Neuronal stem cell (in vitro differentiated cells): ENCODE measurements at places on chromosomes 4 and X.

DNA sequence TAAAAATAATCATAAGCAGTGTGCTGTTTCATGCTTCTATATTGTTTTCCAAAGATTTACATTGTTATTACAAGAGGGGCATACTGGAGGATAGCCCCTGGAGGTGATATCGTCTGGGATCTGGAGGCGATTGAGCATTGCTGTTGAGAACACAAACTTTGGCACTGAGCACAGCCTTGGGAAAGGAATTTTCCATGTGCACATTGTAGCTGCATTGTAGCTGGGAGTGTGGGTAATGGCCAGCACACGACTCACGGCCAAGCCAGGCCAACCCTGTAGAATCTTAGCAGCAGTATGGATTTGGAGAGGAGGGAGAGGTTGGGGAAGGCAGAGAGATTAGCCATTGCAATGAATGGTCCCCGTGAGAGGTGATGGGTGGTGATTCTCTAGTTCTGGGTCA is 121.9 kb downstream of the SMIM20 start:
- no peak for DNase-seq

- no peak for DNase-seq
Observed at GRCh38 chr4:148790691-148791090, 348.5 kb upstream of the NR3C2 start.

GRCh38 chr4:38717604-38718003 is 53.6 kb downstream of the KLF3 start:
- no peak for DNase-seq

DNA sequence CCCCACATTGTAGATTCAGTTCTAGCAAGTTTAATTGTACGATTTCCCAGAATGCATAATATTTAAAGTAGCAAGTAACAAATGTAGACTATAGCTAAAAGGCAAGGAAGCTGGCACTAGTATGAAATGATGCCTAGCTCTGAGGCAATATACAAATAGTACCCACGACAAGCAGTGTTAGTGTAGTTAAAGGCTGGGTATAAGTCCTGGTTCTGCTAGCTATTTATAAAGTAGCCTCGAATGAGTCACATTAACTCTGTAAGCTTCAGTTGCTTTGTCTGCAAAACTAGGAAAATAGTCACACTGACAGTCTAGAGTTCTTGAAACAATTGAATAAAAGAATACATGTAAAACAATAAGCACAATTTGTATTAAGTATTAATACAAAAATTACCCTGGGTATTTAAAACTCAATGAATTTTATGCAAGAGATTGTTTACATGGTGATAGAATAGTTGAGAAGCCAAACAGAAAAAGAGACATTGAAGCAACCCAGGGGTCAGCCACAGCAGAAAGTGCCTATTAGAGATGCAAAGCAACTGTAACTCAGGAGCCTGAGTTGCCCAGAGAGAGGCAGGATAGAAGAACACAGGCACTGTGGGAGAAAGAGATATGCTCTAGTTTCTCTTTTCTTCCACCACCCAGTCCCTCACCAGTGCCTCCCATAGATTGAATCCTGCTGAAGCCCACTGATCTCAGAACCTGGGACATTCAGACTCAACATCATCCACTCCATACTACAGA is 949.0 kb downstream of the C4orf33 start:
- DNase-seq, result no peak

GRCh38 chr4:68410643-68411042 is 36.6 kb upstream of the TMPRSS11E start:
- DNase-seq, result no peak

- DNase-seq, result no peak
Observed at GRCh38 chr4:75254745-75255144, 259.5 kb downstream of the RCHY1 start.

DNA sequence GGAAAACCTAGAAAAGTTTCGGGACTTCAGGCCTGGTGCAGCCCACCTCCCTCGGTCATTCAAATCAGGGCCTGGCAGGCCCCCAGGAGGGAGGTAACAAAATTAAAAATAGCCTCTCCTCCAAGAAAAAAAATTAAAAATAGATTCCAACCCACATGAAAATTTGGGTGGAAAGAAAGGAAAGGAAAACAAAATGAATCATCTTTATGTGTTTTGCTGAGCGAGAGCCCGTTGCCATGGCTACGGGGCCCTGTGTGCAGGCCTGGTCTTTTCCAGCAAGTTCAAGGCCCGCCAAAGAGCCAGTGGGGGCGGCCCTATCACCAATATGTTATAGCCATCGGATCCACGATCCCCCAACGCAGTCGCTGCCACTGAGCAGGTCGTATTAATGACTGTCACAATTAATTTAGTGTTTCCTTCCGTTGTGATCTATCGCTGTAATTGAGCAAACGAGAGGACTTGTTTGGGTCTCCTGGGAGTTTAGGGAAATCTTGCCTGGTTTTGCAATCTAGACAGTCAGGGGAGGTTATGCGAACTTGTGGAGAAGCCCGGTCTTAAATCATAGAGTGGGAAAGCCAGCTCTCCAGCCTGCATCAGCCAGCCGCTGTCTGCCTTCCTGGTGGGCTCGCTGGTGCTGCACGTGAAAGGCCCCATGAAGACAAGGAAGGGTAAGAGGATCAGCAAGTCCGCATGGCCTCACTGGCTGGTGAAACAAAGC is 452.4 kb downstream of the BCOR start:
- no peak for DNase-seq

DNA sequence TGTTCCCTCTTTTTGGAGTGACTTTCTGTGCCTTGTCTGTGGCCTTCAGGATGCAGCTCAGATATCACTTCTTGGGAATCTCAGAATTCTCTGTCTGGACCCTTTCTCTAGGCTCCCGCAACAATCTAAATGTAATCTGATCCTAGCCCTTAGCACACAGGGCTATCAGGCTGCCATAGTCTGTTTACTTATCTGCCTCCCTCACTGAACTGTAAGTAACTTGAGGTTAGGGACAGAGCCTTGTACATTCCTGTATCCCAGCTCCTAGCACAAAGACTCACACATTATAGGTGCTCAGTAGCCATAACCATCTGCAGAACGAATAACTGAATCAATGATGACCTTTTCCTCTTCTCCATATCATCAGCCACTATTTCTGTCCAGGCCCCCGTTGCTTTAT is 69.5 kb downstream of the RTL9 start:
- no peak for DNase-seq

DNA sequence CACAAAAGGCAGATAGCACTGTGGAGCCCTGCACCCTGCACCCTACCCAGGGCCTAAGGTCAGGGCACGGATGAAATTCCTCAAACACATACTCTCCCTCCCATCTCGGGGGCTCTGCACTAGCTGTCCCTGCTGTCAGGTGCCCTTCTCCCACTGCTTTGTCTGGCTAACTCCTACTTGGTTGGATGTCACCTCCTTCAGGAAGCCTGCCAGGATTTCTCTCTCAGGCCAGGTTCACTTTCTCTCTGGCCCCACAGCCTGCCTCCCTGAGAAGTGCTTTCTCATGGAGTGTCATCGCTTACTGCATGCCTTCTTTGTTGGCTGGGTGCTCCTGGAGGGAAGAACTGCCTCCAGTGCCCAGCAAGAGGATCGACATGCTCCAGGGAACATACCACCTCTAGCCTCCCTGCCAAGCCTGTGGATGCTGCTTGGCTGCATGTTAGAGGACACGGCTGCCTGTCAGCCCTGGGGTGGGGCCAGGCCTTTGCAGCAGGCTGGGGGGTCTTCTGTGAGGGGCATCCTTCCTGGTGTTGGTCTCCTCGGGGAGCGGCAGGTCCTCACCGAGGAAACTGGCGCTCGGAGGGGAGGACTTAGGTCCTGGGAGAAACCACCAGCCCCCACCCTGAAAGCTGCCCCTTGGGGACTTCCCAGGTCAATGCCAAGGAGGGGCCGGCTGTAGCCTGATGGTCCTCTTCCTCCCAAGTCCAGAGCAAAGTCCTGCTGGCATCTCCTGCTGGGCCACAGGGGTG is 15.0 kb downstream of the ABLIM2 start:
- no peak for DNase-seq

- DNase-seq, result no peak
Observed at GRCh38 chr4:128521648-128522111, 234.1 kb upstream of the PGRMC2 start.

- no peak for DNase-seq
Observed at GRCh38 chr4:56786955-56787354, 34.5 kb downstream of the SPINK2 start.

DNA sequence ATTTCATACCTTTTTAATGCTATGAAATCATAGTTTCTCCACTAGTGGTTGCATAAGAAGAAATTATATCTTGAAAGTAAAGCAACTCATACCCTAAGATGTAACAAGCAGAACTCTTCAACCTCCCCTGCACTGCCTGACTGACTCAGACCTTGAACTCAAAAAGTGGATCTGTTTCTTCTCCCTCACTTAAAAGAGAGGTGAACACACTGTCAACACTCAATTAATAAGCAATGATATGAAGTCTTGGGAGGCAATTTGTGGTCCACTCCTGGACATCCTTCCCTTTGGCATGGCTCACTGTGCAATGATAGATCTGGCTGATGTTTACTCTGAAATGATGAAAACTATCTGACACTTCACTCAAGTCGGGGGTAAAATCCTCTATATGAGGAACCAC is 282.0 kb upstream of the DKK2 start:
- DNase-seq, result no peak

- no peak for DNase-seq
Observed at GRCh38 chr4:19438233-19438632, 813.5 kb upstream of the SLIT2 start.

- DNase-seq, result no peak
Observed at GRCh38 chr4:39048311-39048710, 13.7 kb upstream of the KLHL5 start.

GRCh38 chr4:167196344-167197012 is 37.8 kb downstream of the SPOCK3 start:
- DNase-seq, result no peak
